K562 (cell line): ENCODE measurements at places on chromosomes 5 and 9.

DNA sequence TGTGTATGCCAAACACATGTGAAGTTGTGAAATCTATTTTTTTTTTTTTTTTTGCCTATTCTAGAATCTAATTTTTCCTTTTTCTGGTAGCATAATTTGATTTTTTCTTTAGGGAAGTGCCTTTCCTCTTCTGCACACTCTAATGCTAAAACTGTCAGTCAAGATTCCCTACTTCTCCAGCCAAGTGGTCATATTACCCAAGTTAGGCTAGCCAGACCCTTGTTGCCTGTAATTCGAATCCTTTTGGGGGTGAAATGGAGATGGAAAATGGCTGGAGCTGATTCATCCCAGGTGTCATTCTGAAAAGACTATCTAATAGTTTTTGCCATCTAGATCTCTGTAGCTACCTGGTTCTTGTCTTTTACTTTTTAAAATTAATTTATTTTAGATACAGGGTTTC is 24.8 kb upstream of the UBAP1 start:
- no peaks in the 10 kb centered on the region for H3K36me3 ChIP-seq
- H3K27me3 ChIP-seq: no peaks in the 10 kb centered on the region
- H3K4me1 ChIP-seq: peaks cover 45% of the 10 kb centered on the region
- peak overlapping the region; percentile 33; the same call in 1 of the 3 replicates for H3K27ac ChIP-seq
- H3K4me3 ChIP-seq: no peak overlapping the region

GRCh38 chr5:153893817-153894216 is 144.9 kb downstream of the FAM114A2 start:
- H3K4me1 ChIP-seq: peaks cover 6% of the 10 kb centered on the region; the same call in 2 of the 3 replicates
- no peaks in the 10 kb centered on the region for H3K36me3 ChIP-seq
- no peaks in the 10 kb centered on the region for H3K27me3 ChIP-seq
- DNase-seq: peak; percentile 69
- H3K27ac ChIP-seq: no peak overlapping the region
- no peak overlapping the region for H3K4me3 ChIP-seq

- H3K27ac ChIP-seq: no peak overlapping the region
- H3K4me1 ChIP-seq: no peaks in the 10 kb centered on the region
- no peaks in the 10 kb centered on the region; the same call in 1 of the 3 replicates for H3K27me3 ChIP-seq
- H3K36me3 ChIP-seq: no peaks in the 10 kb centered on the region
- DNase-seq: no peak
Measured at GRCh38 chr5:66769030-66769733, 173.0 kb downstream of the MAST4 start.

DNA sequence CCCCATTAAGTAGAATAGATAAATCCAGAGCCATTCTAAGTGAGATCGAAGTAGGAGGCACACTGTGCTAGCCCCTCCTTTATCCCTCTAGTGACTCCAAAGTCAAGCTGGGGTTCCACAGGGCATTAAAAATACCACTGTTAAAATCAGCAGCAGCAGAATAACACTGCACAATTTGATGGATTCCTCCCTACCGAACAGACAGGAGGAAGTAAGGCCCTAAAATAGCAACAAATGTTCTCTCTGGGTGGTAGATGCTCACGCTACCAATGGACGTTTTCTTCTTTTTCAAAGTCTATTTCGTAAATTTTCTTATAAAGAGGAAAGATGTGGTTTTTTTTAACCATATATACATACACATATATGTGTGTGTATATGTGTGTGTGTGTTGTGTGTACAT is 54.4 kb downstream of the FBXW11 start:
- no peaks in the 10 kb centered on the region for H3K36me3 ChIP-seq
- no peak overlapping the region for H3K27ac ChIP-seq
- H3K4me3 ChIP-seq: no peak overlapping the region
- peaks cover 31% of the 10 kb centered on the region for H3K4me1 ChIP-seq

DNA sequence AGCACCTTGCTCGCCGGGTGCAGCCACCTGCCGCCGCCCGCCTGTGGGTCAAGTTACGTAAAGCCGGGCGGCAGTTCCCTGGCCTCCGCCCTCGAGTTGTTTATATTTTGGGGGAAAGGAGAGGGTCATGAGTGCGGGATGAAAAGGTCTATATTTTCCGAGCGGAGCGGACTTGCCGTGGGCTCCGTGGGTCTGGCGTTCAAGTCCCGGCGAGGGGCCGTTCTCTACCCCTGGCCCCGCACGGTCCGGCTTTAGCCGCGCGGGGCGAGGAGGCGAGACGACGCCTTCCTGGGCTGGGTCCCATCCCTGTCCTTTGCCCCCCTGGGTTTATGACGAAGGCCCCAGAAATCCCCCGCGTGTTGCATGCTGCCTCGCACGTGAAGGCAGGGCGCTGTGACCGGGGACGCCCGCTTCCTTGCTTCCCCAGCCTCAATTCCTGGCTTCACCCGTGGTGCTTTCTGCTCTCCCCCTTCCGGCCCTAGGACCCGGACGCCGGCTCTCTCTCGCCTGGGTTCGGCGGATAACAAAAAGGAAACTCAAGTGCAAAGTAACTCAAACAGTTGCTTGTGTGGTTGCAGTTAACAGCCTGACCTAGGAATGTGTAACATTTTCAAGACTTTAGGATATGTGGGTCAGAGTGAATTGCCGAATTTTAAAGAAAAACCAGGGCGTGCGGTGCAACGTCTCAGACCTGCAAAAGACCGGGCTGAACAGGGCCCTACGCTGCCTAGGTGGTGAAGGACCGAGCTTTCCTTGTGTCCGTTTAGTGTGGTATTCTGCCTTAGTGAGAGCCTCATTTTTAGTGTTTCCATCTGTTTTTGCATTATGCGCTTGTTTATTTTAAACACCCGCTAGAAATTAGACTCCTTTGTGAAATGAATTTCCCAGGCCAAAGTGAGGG is 810 bp downstream of the VPS13A start:
- H3K27ac ChIP-seq: peak overlapping the region; percentile 89
- peak overlapping the region; percentile 87 for H3K4me3 ChIP-seq
- H3K27me3 ChIP-seq: no peaks in the 10 kb centered on the region
- DNase-seq: peak; percentile 33
- H3K4me1 ChIP-seq: peaks cover 5% of the 10 kb centered on the region; the same call in 2 of the 3 replicates

GRCh38 chr5:93602241-93603077 is 19.4 kb downstream of the NR2F1 start:
- no peaks in the 10 kb centered on the region for H3K36me3 ChIP-seq
- peaks cover 12% of the 10 kb centered on the region for H3K27me3 ChIP-seq
- H3K4me3 ChIP-seq: no peak overlapping the region
- no peak for DNase-seq
- no peaks in the 10 kb centered on the region for H3K4me1 ChIP-seq
- no peak overlapping the region for H3K27ac ChIP-seq

DNA sequence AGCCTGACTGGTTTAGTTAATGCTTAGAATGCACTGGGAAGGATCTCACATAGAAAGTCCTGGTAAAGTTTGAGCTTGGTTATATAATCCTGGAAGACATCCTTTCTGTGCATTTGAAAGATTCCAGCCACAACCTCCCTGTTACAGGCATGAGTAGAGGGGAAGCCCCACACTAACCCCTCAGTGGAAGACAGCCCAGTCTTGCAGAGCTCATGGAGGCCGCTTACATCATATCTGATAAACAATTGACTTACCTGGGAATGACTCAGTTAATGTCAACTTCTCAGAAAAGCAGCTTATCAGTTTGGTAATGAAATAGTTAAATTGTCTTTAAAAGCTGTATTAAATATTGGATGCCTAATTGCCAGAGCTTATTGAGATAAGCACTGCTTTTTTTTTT is 28.1 kb upstream of the PDE8B start:
- no peak overlapping the region for H3K27ac ChIP-seq
- no peaks in the 10 kb centered on the region for H3K4me1 ChIP-seq
- no peaks in the 10 kb centered on the region for H3K36me3 ChIP-seq

DNA sequence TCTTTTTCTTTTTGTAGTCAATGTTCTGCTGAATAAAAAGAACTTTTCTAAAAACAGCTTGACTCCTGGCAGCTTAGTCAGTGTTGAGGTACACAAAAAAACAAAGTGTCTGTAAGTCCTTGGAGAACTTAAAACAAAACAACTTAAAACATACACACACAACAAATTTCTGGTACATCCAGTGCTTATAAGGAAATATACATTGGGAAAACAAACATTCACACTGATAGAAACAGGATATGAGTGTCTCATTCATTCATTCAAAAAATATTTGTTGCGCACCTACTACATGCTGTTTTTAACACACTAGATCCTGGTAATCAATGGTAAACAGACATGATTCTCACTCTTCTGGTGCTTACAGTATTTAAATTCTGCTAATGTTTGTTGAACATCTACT is 27.4 kb upstream of the MEGF9 start:
- no peak overlapping the region for H3K4me3 ChIP-seq
- H3K27me3 ChIP-seq: no peaks in the 10 kb centered on the region
- no peaks in the 10 kb centered on the region for H3K36me3 ChIP-seq
- no peak overlapping the region for H3K27ac ChIP-seq
